ENCODE measurements at places on chromosomes 6 and 20. TPM values are rescaled to one million over a fixed set of nuclear protein-coding genes. Genes with fewer than 3 reads are reported as not detected.

ADAT2 gene
- total RNA-seq = 3.1 TPM

- no peak for DNase-seq
These were observed 3.8 kb downstream of the ZNF334 start for GRCh38 chr20:46509523-46509922.

DNA sequence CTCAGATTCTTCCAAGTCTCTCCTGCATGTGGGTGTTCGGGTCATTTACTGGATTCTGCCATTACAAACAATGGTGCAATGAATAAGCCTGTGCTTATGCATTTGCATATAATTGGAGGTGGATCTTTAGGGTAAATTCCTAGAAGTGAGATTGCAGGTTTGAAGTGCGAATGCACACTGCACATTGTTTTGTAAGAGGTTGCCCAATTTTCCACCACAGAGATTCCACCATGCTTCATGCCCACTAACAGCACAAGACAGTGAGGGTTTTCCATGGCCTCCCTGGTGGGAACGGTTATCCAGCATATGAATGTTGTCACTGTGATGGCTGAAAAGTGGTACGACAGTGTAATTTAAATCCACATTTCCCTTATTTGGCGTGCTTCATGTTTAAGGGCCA, 178.8 kb upstream of the PMEPA1 start:
- no peak for DNase-seq

- DNase-seq = no peak
These were observed 59.4 kb downstream of the TRIM27 start for GRCh38 chr6:28864326-28864923.
